Progenitor cell of endocrine pancreas (in vitro differentiated cells): ENCODE measurements at places on chromosomes 11 and 22.

DNA sequence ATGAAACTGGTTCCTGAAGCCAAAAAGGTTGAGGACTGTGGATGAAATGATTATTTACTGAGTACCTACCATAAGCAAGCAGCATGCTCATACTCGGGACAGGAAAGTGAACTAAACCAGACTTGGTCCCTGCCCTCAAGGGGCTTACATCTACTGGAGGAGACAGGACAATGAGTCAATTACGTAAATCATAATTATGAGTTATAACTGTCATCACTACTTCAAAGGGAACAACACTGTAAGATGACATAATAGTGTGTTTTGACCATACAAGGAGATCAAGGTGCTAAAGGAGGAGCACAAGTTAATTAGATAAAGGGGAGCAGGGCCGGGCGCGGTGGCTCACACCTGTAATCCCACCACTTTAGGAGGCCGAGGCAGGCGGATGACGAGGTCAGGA, 2.5 kb downstream of the FAM227A start:
- H3K27me3 ChIP-seq: no peaks in the 10 kb centered on the region
- DNase-seq: no peak
- no peak overlapping the region for H3K27ac ChIP-seq
- H3K36me3 ChIP-seq: peaks cover 9% of the 10 kb centered on the region

DNA sequence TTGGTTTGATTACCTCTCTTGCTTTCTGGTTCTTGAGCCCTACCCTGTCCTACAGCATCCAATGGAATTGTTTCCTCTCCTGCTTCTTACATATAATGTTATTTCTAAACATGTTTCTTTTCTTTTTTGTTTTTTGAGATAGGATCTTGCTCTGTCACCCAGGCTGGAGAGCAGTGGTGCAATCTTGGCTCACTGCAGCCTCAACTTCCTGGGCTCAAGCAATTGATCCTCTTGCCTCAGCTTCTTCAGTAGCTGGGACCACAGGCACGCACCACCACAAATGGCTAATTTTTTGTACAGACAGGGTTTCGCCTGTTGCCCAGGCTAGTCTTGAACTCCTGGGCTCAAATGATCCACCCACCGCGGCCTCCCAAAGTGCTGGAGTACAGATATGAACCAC, 105.9 kb downstream of the SGSM3 start:
- peaks cover 4% of the 10 kb centered on the region for H3K36me3 ChIP-seq
- no peak overlapping the region for H3K4me3 ChIP-seq
- H3K27me3 ChIP-seq: no peaks in the 10 kb centered on the region

GRCh38 chr11:120346233-120346632, 10.0 kb downstream of the ARHGEF12 start:
- no peak for DNase-seq
- H3K4me1 ChIP-seq: peaks cover 8% of the 10 kb centered on the region
- H3K27me3 ChIP-seq: no peaks in the 10 kb centered on the region
- no peak overlapping the region for H3K4me3 ChIP-seq
- H3K27ac ChIP-seq: no peak overlapping the region
- H3K36me3 ChIP-seq: peaks cover 1% of the 10 kb centered on the region

- H3K36me3 ChIP-seq: peaks cover 9% of the 10 kb centered on the region
- no peaks in the 10 kb centered on the region for H3K27me3 ChIP-seq
- no peak for DNase-seq
- H3K4me1 ChIP-seq: no peaks in the 10 kb centered on the region
- H3K4me3 ChIP-seq: no peak overlapping the region
- no peak overlapping the region for H3K27ac ChIP-seq
These were observed 1231.4 kb downstream of the BRD1 start for GRCh38 chr22:48596111-48596850.

- no peaks in the 10 kb centered on the region for H3K27me3 ChIP-seq
- no peak overlapping the region for H3K4me3 ChIP-seq
- H3K27ac ChIP-seq: peak overlapping the region; percentile 71
- peaks cover 6% of the 10 kb centered on the region for H3K4me1 ChIP-seq
- H3K36me3 ChIP-seq: peaks cover 11% of the 10 kb centered on the region
These were observed 76.9 kb downstream of the BCR start for GRCh38 chr22:23256986-23257888.

DNA sequence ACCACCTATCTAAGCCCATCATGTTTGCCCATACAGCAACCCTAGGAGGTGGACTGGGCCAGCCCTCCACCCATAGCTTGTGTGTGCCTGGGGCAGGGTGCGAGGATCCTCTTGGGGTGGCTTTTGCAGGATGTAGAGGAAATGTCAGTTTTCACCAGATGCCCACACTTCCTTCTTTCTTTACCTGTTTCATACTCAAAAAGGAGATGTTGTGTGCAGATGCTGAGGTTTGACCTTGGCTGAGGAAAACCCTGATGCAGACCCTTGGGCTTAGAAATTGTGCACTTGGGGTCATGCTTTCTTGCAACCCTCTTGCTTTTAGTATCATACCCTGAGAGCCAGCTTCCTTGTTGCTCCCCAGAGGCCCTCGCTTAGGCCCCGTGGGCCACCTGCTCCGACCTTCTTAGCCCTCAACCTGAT, 2.2 kb downstream of the HTR3A start:
- no peak overlapping the region for H3K27ac ChIP-seq
- no peak for DNase-seq
- H3K36me3 ChIP-seq: no peaks in the 10 kb centered on the region
- H3K4me1 ChIP-seq: peaks cover 7% of the 10 kb centered on the region
- no peak overlapping the region for H3K4me3 ChIP-seq

DNA sequence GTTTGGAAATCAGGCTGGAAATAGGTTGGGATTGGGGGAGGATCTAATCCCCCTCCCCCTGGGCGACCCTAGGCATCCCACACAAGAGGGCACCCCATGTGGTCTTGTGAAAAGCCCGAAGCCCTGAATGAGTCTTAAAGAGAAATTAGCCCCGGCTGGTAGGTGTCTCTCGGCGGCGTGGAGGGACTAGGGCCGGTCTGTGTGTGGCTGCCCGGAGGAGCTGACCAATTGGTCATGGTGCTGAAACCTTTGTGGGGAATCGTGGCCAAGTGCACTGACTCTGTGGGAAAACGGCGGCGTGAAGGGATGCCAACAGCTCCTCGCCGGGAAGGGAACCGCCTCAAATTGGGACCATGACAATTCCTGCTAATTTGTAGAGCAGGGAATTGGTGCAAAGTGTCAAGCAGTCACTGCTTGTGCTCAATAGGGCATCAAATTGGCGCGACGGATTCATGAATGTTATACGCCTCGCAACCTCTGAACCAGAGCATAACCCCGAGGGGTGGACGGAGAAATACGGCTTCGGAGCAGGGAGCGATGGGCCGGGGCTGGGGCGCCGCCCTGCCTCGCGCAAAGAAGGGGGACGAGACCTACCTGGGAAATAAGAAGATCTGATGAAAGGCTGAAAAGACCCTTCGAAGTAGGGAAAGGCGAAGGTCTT, 1.5 kb downstream of the DBX1 start:
- peaks cover 11% of the 10 kb centered on the region for H3K4me1 ChIP-seq
- no peak overlapping the region for H3K4me3 ChIP-seq
- H3K27ac ChIP-seq: peak overlapping the region; percentile 26
- DNase-seq: peak; percentile 79
- H3K36me3 ChIP-seq: no peaks in the 10 kb centered on the region

DNA sequence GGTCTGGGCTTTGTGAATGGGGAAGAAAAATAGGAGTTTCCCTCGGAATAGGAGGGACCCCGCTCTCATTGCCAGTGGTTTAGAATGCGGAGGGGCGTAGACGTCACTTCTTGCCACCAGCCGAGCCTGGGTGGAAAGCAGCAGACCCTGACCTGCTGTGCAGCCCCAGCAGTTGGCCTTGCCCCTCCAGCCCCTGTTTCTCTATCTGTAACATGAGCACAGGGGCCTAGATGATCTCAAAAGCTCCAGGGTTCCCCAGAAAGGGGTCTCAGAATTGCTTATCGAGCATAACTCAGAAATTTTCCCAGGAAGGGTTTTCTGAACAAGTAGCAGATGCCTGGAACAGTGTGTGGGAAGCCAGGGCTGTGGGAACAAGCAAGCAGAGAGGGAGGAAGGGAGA, 43.9 kb downstream of the C11orf91 start:
- H3K36me3 ChIP-seq: peaks cover 4% of the 10 kb centered on the region
- no peak overlapping the region for H3K27ac ChIP-seq
- no peaks in the 10 kb centered on the region for H3K4me1 ChIP-seq
- no peaks in the 10 kb centered on the region for H3K27me3 ChIP-seq
- no peak for DNase-seq

DNA sequence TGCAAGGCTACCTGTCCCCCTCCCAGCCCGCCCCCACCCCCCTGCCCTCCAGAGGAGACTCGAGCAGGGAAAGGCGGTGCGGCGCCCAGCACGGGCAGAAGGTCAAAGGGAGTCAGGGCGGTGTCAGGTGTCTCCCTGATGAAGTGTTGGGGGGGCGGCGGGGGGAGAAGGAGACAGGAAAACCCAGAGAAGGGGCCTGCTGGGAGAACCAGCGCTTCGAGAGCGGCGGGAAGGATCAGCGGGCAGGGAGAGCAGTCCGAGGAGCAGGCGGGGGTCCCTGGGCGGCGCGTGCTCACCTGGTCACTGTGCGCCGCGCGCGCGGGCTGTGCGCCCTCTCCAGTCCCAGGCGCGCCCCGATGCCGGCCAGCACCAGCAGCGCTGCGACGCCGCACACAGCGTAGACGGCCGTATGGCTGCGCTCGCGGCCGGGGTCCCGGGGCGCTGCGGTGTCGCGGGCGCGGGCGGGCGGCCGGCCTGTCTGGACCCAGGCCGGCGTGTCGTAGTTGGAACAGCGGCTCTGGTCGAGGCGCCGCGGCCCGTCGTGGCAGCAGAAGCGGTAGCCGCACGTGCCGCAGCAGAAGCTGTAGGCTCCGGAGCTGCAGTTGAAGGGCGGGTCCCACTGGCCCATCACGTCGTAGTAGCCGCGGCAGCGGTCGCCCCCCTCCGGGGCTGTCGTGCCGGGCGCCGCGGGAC, 886 bp downstream of the SHISA8 start:
- peaks cover 1% of the 10 kb centered on the region for H3K4me1 ChIP-seq
- no peaks in the 10 kb centered on the region for H3K36me3 ChIP-seq
- H3K4me3 ChIP-seq: no peak overlapping the region
- peaks cover 66% of the 10 kb centered on the region for H3K27me3 ChIP-seq

DNA sequence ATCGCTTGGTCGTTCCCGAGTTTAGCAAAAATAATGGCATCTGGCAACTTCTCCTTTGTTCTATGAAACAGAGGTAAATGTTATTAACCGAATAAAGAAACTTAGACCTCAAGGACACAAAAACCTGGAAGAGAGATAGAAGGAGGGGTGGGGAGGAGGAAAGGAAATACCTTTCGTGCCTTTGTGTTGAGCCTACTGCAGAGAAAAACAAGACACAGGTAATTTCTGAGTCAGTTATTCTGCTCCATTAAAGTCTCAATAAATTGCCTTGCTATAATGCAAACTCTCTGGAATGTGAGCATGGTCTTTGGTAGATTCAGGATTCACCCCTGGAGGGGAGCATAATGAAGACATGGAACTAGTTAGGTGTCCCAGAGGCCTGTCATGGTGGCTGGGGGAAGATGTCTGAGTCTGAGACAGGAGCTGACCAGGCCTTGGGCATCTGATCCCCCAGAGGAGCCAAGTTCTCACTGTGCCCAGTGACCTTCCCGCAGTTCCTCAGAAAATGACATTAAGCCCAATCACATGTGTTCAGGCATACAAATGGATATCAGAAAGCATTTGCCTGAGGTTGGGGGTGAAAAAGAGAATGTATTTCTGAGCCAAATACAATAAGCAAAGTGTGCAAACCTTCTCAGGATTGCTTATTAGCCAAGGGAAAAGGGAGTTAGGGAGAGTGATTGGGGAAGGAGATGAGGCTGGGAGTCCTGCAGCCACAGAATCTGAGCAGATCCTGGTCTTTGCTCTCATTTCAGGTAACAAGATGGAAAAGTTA, 72.6 kb upstream of the CADM1 start:
- peak overlapping the region; percentile 76 for H3K27ac ChIP-seq
- H3K27me3 ChIP-seq: peaks cover 11% of the 10 kb centered on the region
- no peaks in the 10 kb centered on the region for H3K36me3 ChIP-seq
- no peak for DNase-seq

GRCh38 chr11:68890490-68891231, 13.0 kb downstream of the MRPL21 start:
- peaks cover 11% of the 10 kb centered on the region for H3K36me3 ChIP-seq
- no peak overlapping the region for H3K27ac ChIP-seq
- DNase-seq: no peak
- H3K27me3 ChIP-seq: no peaks in the 10 kb centered on the region

DNA sequence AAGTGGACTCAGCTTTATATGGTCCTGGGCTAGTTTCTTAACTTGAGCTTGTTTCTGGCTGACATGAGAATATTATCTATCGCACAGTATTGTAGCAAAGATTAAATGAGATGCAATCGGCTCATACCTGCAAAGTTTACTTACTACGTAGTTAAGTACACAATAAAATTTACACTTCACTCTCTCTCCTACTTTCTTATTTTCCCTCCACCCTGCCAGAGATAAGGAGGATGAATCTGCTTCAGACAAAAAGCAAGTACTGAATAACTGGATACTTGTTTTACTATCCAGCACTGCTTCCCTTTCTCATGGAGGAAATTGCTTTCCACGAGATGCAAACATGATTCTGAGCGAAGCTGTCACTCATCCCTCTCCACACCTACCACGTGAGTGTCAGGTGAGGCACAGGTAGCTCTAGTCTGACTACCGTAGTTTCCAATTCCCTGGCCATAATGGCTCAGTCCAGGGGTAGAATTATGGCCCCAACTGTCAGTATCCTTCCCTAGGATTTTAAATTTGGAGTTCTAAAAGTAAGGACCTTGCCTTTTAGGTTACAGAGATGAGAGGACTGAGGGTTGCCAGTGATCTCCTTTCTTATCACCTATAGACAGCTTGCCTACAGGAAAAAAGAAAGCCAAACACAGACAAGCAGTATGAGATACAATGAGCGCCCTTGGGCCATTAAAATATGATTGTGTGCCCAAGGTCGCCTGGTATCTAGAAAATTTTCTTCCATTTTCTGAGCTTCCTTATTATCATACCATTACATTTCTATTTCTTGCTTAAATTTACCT, 39.8 kb downstream of the GAB2 start:
- H3K4me3 ChIP-seq: no peak overlapping the region
- H3K36me3 ChIP-seq: peaks cover 4% of the 10 kb centered on the region
- DNase-seq: no peak
- H3K27ac ChIP-seq: peak overlapping the region; percentile 77
- H3K27me3 ChIP-seq: no peaks in the 10 kb centered on the region
- H3K4me1 ChIP-seq: peaks cover 33% of the 10 kb centered on the region

GRCh38 chr11:120338107-120338933, 2.1 kb downstream of the ARHGEF12 start:
- no peak overlapping the region for H3K27ac ChIP-seq
- H3K36me3 ChIP-seq: no peaks in the 10 kb centered on the region
- H3K4me1 ChIP-seq: peaks cover 30% of the 10 kb centered on the region
- H3K27me3 ChIP-seq: no peaks in the 10 kb centered on the region
- H3K4me3 ChIP-seq: peak overlapping the region; percentile 96

DNA sequence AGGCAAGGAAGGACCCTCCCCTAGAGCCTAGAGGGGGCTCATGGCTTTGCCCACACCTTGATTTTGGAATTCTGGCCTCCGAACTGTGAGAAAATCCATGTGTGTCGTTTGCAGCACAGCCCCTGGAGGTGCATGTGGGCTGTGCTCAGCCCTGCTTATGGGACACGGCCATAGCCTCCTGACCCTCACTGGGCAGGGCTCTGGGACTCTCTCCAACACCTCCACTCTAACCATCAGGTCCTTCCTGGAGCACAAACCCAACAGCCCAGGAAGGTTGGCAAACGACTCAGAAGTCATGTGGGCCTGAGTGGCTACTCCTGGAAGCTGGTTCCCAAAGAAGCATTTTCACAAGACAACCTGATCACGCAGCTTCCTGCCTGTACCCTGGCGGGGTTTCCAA, 144.1 kb downstream of the CTTN start:
- no peaks in the 10 kb centered on the region for H3K27me3 ChIP-seq
- no peak overlapping the region for H3K4me3 ChIP-seq
- DNase-seq: no peak
- H3K4me1 ChIP-seq: no peaks in the 10 kb centered on the region

GRCh38 chr11:93718057-93718563, 23.2 kb downstream of the TAF1D start:
- DNase-seq: no peak
- no peak overlapping the region for H3K4me3 ChIP-seq
- H3K27ac ChIP-seq: no peak overlapping the region
- no peaks in the 10 kb centered on the region for H3K27me3 ChIP-seq
- H3K4me1 ChIP-seq: peaks cover 1% of the 10 kb centered on the region
- H3K36me3 ChIP-seq: peaks cover 14% of the 10 kb centered on the region
